NCI-H1694 treated with DMSO at 0.1 percent for 48 hours (cell line): ENCODE measurements at places on chromosomes 11 and 22.

DNA sequence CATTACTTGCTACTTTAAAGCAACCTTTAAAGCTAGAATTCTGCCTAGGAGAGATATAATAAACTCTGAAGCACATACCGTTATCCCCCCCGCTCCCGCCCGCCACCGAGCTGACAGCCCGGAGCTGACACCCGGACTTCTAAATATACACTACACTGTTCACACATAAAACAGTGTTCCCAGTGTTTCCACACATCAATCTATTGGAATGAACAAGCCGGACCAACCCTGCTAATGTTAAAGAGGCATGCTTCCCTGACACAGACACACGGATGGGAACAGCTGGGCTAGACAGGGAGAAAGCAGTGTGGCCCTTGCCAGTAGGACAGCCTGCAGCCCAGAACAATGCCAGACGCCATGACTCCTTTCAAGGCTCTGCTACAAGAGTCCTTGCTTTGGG, 108.4 kb upstream of the CSNK2A3 start:
- DNase-seq, result no peak

DNA sequence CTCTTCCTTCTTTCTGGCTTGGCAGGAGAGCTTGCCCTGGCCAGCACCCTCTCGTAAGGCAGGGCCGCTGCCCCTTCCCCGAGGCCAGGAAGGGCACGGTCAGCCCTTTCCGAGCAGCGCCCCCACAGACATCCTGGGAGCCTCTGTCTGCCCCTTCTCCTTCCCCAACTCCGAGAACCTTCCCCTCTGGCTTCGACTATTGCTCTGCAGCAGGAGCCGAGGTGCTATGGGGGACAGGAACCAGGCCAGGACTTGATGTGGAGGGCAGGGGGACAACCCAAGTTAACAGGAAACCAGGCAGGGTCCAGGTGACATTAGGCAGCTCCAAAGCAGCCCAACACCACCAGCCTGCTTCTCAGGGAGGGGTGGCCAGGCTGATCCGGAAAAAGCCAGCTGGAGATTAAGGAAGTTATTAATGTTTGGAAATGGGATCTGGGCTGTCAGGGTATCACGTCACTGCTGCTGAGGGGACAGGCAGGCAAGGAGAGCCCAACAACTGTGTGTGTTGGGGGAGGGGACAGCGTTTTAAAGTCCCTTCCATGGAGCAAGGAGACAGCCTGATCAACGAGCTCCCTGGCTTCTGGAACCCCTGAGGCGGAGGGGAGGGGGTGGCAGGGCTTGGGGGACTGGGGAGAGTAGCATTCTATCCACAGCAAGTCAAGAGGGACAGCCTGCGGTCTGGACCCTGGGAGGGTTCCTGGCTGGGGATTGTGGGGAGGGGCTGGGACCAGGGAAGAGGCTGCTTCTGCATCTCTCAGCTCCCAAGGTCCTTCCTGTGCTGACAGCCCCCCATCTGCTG, 27.3 kb downstream of the SYT7 start:
- no peak for DNase-seq

- no peak for DNase-seq
These were observed 393 bp downstream of the RELA start for GRCh38 chr11:65662247-65662798.

GRCh38 chr11:104148074-104148473, 15.9 kb downstream of the PDGFD start:
- DNase-seq, result peak; percentile 2

DNA sequence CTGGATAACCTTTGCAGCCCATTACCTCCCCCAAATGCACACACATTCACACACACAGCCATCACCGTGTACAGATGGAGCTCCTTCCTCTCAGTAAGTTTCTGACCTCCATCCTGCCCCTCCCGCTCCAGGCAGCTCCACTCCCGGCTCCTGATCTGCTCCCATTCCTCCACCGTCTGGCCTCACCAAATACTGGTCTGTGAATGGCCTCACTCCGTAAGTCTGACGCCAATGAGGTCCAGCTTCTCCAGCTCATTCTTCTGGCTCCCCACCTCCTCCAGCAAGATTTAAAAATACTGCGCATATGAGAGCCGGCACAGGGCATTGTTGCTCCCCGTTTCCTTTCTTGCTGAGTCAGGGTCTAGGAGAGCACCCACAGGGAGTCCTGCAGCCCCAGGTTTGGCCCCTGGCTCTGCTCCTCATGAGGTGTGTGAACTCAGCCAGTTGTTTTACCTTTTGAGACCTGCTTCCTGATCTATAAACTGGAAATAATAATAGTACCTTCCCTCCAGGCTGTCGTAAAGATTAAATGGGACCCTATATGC, 14.0 kb upstream of the TUB start:
- no peak for DNase-seq

DNA sequence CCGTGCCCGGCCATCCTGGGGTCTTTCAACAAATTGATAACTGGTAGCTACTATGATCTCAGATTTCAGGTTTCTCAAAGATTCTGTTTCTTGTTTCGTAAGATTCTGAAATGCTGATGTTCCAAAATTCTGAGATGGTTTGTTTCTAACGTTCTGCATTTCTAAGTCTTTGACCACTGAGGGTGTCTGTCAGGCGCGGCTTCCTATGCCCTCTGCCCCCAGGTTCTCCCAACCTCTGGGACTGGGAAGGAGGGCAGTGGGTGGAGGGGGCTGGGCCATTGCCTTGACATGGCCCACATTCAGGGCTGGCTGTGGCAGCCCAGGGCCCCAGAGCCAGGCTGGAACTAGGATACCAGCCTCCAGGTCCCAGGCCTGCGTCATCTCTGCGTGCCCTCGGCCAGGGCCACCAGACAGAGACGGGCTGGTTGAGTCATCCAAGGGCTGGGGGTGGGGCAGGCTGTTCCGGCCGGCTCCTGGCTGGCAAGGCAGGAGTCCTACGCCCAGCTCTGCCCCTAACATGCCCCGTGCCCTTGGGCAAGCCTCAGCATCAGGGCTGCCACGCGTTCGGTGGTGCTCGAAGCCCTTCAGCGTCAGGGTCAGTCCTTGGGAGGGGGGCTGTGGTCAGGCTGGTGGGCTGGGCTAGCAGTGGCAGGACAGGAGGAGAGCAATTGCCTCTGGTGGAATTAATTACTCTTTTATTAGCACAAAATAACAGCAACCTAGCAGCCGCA, 5.2 kb downstream of the TMEM134 start:
- no peak for DNase-seq

DNA sequence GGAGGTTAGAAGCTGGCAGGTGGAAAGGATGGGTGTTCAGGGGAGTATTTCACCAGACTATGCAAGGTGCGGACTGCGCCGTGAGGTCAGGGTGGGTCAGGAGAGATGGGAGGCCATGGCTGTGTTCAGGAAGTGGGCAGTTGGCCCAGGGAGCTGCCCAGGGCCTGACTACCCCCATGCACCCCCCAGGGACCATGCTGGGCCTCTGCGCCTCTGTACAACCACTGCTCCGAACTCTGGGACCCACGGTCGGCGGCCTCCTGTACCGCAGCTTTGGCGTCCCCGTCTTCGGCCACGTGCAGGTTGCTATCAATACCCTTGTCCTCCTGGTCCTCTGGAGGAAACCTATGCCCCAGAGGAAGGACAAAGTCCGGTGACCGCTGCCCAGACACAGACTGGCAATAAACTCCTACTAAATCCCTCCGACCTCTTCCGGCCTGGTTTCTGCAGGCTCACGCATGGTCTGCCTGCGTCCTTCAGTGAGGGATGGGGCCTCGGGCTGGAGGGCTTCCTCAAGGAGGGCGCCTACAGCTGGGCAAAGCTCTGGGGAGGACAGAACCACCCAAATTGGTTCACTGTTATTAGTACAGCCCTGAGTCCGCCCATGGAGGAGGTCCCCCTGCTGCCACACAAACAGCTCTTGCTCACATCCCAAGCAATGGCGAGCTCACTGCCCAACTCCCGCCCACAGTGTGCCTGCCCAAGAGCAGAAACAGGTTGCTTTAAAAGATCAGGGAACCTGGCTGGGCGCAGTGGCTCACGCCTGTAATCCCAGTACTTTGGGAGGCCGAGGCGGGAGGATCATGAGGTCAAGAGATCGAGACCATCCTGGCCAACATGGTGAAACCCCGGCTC, 4.2 kb downstream of the PHLDA2 start:
- no peak for DNase-seq

DNA sequence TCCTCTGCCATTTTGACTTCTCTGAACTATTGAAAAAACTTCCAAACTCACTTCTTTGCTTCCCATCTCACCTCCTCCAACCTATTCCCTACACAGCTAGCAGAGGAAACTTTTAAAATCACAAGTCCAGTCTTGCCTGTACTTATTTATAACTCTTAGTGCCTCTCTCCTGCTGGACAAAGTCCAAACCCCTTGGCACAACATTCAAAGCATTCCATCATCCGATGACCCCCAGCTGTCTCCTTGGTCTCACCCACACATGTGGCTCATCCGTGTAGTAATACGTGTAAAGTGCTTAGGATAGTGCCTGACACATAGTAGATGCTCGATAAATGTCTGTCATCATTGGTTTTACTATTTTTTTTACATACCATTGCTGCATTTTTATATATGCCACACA, 101.4 kb downstream of the PARVA start:
- no peak for DNase-seq

GRCh38 chr22:40874016-40874415, 12.1 kb upstream of the DNAJB7 start:
- no peak for DNase-seq

GRCh38 chr22:45208993-45209838, 31.5 kb downstream of the KIAA0930 start:
- DNase-seq, result peak; percentile 60

- no peak for DNase-seq
These were observed 164.5 kb upstream of the POU2AF2 start for GRCh38 chr11:111081021-111081511.

- DNase-seq, result no peak
These were observed 71.3 kb downstream of the BCR start for GRCh38 chr22:23251445-23252093.

- DNase-seq, result no peak
These were observed 54.7 kb upstream of the LYVE1 start for GRCh38 chr11:10622957-10623791.

DNA sequence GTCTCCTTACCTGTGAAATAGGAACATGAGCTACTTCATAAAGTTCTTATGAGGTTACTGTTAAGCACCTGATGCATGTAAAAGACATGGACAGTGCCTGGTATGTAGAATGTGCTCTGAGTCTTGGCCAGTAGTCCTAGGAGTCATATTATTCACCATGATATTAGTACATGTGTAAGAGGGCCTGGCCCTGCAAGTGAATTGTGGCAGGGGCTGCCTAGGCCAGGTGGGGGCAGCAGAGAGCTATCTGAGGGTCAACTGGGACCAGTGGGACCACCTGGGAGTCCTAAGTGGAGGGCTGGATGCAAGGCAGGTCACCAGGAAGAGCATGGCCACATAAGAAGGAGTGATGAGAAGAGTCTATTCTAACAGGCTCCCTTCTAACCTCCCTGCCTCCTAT, 529.5 kb downstream of the SOX6 start:
- DNase-seq, result peak; percentile 5

- no peak for DNase-seq
These were observed 504.6 kb downstream of the BRD1 start for GRCh38 chr22:49322861-49323622.

DNA sequence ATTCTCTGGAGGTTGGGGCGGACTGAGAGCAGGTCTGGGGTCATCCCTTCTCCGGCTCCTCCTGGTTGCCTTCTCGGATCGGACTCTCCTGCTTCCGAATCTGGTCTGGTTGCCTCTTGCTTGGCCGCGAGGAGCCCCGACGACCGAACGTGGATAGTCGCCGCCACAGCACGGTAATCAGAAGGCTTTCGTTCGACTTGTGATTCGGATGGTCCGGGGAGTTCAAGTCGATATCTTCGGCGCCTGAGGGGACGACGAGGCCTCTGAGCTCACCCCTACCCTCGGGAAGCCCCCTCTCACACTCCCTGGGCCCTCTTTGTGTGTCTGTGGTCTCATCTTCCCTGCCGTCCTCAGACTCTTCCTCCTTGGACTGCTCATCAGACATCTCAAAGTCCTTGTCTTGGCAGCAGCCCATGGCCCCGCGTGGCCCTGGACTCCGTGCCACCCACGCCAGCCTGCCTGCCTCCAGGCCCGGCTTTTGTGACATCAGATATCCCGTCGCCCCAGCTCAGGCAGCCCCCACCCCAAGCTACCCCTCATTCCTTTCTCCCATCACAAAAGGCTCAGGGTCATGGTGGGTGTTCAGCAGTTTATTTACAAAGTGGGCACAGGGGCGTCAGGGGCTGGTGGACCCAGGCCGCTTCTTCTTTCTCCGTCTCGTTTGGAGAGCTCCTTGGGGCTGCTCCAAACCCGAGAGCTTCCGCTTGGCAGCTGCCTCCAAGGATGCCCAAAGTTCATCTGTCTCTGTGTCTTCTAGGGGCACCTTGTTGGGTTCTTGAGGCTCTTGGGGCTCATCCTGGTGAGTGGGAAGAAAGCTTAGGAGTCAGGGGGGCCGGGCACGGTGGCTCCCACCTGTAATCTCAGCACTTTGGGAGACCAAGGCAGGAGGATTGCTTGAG, at the start of gene TEX54:
TEX54 (minus strand) TSS at position 506 of the 899 bp plus-strand sequence.
- DNase-seq, result no peak

- no peak for DNase-seq
These were observed at the start of gene OR52B4 for GRCh38 chr11:4368286-4368685. Gene OR52B4 (minus strand): TSS chr11:4368386. CDS start chr11:4368295, 91 bp downstream.

DNA sequence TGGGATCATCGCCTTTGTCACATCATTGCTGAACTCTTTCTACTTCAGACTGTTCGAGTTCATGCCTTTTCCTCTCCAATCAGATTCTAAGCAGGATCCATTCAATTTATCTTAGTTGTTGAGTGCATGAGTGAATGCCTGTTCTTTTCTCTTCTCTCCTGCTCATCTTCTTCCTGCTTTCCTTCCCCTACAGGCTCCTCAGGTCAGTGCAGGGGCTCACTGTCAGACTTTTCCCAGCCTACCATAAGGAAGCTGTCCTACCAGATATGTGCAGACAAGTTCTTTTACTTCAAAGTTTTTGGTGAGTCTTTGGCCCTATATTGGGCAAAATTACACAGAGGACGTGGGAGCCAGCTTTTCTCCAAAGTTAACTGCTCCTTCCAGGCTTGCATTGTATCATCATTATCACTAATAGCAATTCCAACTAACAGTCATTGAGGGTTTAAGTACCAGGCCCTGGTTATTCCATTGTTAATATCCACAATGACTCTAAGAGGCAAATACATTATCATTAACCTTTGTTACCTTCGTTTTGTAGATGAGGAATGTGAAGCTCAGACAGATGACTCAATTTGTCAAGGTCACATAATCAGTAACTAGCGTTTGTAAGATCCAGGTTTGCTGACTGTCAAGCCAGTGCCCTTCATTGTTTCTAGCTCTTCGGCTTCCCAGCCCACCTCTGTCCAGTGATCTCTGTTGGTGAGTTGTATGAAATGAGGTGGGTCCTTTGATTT, 30.4 kb downstream of the OR6Q1 start:
- DNase-seq, result no peak

DNA sequence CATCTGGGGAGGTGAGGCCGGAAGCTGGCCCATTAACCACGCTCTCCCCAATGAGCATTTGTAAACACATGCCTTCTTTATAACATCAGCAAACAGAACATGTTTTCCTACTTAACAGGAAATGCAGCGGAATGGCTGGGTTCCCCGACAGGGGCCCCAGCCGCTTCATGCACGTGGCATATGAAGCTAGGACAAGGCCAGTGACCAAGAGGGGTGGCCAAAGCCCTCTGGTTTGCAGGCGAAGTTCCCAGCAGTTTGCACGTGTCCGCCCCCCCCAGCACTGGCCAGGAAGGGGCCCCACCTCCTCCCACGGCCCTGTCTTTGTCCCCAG, 38.7 kb upstream of the LINC01488 start:
- no peak for DNase-seq

- no peak for DNase-seq
These were observed 2.8 kb downstream of the MRGPRD start for GRCh38 chr11:68977781-68978625.
